Right cardiac atrium (tissue), 5 donors: ENCODE measurements at places on chromosomes 1 and 21. TPM values are rescaled to one million over a fixed set of nuclear protein-coding genes. Genes with fewer than 3 reads are reported as not detected.

DNA sequence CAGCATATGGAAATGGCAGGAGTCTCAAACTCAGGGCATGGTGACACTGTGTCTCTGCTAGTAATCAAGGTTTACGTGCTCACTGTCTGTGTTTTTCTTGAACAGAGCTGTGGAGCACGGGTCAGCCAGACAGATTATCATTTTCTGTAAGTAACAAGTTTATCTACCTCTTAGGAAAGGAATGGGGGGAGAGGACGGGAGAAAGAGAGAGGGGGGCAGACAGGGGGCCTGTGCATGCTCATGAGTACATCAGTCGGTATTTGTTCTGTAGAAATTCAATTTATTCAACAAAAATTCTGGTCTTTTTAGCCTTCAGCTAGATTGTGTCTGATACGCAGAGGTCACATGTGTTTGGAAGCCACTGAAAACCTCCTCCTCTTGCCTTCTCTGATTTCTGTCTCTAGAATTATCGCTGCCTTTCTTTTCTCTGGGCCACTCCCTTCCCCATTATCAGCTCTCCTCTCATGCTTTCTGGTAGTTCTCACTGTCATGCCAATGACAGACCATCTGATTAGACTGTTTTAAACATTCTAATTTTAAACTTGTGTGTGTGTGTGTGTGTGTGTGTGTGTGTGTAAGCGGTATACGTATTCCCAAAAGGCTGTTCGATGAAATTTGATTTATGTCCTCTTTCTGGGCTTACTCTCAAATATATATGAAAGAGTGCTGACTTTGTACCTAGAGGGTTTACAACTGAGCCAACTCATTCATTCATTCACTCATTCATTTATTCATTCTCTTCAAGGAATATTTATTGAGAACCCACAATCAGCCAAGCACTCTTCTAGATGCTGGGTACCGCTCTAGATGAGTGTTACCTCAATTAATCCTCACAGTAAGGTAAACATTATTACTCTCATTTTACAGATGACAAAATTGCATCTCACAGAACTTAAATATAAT is 636.9 kb downstream of the KIF26B start:
- no peak for DNase-seq

DNA sequence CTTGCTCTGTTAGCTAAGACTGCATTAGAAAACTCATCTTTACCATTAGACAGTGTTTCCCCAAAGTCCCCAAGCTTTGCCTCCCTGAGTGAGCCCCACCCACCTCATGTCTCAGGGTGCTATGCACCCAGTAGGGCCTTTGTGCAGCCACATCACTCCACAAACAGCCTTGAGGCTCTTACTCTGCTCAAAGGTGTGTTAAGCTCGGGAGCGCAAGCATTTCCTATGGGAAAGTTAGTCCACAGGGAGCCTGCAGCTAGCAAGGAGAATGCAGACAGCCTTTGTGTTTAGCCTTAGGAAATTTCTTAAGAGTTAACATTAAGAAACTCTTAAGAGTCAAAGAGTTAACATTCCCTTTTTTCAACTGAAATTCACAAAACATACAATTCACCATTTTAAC is 278.8 kb downstream of the AJAP1 start:
- DNase-seq, result no peak

GRCh38 chr1:64031236-64031635 is 172.2 kb upstream of the UBE2U start:
- DNase-seq, result peak; percentile 43

DNA sequence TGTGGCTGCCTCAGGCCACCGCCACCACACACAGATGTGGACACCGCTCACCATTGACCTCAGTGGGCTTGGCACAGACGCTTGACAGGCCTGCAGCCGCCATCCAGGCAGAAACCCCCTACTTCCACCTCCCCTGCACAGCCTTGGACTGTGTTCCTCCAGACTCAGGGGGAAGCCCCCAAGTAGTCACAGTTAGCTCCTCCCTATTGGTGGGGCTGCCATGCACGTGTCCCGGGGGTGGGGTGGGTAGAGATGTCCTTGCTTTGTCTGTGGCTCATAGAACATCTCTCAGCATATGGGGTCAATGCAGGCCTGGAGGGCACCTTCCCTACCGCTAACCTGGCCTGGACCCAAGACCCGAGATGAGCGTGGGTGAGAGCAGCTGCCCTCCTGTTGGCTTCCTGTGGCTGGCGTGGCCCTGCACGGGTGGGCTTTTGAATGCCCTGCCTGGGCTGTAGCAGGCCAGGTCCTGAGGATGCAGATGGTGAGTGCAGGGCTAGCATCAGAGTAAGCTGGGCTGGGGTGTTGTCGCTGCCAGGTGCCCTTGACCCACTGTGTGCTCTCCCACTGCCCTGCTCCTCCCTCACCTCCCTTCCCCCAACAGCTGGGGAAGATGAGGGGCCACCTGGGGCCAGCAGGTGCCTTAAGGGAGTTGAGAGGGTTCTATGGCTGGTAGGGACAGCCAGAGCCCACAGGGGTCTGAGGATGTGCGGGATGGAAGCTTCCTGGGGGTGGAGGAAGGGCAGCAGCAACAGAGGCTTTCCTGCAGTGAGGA is 6.2 kb downstream of the CROCC start:
- DNase-seq, result peak; percentile 30

DNA sequence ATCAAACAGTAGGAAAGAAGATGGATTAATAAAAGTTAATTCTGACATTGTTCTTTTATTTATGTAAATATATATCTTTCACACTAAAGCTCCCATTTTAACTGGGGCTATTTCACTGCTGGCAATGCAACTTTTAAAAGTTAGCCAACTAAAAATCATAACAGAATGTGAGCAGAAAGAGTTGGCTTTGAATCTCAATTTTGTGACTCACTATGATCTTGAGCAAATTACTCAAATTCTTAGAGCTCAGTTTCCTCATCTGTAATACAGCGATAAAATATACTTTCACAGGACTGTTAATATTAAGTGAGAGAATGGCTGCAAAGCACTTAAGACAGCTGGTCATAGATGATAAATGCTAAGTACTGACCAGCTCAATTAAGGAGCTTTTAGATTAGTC is 10.8 kb downstream of the EFCAB14 start:
- no peak for DNase-seq

DNA sequence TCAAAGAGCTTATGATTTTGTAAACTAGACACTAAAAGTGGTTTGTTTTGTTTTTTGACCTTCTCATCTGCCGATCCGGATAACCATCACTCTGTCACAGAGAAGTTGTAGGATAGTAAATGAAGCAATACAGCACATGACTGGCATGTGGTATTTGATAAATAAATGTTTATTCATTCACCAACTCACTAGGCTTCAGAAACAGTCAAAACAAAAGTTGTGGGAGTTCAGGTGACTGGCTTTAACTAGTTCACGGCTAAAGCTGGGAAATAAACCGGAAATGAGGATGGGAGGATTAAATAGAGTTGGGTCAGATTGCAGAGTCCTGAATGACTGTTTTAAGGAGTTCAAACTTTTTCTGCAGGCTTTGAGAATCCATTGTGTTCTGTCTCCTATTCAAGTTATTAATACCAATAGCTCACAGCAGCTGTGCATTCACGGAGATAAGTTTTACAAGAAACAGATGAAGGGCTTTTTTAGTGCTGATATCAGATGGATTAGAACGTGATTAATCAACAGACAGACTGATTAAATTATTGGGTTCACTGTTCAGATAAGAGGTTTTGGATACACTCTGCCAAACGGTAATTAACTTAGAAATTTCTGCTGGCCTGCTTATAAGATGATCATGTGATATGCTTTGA is 463.3 kb downstream of the DPYD start:
- no peak for DNase-seq

DNA sequence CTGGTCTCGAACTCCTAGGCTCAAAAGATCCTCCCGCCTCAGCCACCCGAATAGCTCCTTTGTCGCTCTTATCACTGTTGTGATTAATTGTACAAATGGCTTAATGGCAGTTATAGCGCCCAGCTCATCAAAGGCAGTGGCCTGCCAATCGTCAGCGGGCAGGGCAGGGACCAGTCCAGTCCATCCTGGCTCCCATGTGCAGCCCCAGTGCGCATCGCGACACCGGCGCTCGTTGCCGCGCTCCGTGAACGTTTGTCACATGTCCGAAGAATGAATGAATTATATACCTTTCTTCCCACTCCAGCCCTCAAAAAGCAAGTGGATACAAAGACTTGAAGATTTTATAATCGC is 18.4 kb downstream of the MTX1 start:
- peak; percentile 84 for DNase-seq

DNA sequence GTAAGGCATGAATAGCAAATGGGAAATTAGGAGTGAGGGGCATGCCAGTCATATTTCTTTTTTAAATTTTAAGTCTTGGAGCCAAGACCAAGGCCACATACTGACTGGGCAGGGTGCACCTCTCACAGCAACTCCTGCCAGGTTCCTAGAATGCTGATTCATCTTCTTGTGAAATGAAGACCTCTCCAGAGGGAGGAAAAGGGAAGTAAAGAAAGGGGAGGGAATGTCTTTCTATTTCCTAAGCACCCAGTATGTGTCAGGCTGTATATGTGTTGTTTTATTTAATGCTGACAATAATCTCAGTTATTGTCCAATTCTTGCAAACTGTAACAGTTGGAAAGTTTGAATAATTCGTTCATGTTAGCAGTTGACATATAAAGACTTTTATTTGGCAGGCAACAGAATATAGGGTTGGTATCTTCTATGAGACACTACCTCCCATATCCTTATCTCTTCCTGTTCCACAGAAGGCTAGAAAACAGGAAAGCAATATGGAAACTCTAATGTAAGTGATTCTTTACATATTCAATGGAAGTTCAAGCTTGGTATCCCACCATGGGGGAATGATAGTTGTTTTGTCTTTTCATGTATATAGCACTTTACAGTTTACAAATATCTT is 259.1 kb upstream of the USP24 start:
- no peak for DNase-seq

- no peak for DNase-seq
Measured at GRCh38 chr1:7299994-7300393, 471.1 kb upstream of the VAMP3 start.

DNA sequence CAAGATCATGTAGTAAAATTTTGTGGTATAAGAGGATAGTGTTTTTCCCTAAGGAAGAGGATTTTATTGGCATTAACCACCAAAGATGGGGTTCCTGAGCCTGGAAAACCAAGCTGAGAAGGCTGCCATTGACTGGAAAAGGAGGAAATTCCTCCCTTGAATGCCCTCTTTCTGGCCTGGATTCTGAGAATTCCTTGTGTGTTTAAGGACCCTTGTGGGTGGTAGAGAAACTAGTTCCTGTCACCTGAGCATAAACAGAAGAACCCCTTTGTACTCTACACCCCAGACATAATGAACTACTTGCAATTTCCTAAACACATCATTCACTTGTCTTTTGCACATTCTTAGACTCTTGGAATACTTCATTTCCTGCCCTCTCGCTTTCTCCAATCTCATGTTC is 33.1 kb upstream of the CEP350 start:
- no peak for DNase-seq

GRCh38 chr1:70142075-70142474 is 63.3 kb downstream of the LRRC40 start:
- DNase-seq, result no peak

DNA sequence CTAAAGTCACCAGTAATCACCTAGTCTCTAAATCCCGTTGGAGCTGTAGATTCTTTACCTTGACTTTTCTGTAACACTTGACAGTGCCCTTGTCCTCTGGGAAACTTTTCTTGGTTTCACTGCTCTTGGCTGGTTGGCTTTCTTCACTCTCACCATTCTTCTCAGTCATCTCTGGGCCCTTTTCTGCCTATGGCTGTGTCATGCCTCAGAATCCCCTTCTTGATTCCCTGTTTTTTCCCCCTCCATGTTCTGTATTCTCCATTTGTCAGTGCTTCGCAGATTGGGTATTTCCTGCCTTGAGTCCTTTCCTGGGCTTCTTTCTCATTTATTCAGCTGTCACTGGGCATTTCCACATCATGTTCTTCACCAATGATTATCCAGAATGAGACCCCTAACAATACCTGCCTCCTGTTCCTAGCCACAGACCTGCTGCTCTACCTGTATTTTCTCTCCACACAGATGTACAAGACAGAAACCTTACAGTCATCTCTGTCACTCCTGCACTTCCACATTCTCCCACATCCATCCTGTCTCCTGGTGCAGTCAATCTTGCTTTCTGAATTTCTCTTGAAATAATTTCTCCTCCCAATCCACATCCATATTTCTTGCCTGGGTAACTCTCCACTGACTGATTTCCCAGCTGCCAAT is 14.7 kb downstream of the UCK2 start:
- no peak for DNase-seq

DNA sequence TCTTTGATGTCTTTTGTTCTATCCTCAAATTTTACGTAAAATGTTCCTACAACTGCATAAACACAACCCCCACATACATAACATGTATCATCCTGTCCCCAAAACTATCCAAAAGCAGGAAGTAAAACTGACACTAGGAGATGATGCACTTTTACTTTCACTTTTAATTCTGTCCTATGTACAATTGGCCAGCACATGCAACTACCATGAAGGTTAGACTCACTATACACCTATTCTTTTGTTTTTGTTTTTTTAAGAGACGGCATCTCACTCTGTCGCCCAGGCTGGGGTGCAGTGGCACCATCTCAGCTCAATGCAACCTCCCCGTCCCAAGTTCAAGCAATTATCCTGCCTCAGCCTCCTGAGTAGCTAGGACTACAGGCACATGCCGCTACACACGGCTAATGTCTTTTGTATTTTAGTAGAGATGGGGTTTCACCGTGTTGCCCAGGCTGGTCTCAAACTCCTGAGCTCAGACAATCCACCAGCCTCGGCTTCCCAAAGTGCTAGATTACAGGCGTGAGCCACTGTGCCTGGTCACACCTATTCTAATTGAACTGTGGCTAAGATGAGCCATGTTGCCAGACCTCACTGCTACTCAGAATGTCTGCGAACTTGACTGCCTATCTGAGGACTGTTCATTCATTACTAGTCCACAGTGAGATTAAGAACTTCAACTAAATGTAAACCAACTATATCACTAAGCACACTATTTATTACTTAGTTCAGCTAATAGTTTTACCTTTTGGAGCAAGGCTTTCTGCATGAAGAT is 48.0 kb downstream of the TOR3A start:
- DNase-seq, result no peak

GRCh38 chr1:170674986-170675385 is 11.1 kb downstream of the PRRX1 start:
- no peak for DNase-seq

The PBX1 gene
- polyA plus RNA-seq, result 19.8 TPM

The S100B gene
- polyA plus RNA-seq, result 36.3 TPM

The OLFML2B gene
- polyA plus RNA-seq, result 2.7 TPM

The MRPL20 gene
- 190 TPM for polyA plus RNA-seq

The HSPA6 gene
- polyA plus RNA-seq, result 0.75 TPM

The OR6K3 gene
- polyA plus RNA-seq, result not detected

The LCE1F gene
- not detected for polyA plus RNA-seq

The PLA2G4A gene
- 3.2 TPM for polyA plus RNA-seq

The ZYG11B gene
- polyA plus RNA-seq, result 17.8 TPM

The PLA2G2F gene
- polyA plus RNA-seq, result not detected

The CEP104 gene
- 8.7 TPM for polyA plus RNA-seq

The KRTAP19-1 gene
- not detected for polyA plus RNA-seq

The AMPD1 gene
- not detected for polyA plus RNA-seq

The AQP10 gene
- polyA plus RNA-seq, result 0.23 TPM
